NCI-H774 (cell line): ENCODE measurements at places on chromosomes 16 and 17.

GRCh38 chr17:47982091-47982617, 11.2 kb downstream of the CDK5RAP3 start:
- no peak for DNase-seq

DNA sequence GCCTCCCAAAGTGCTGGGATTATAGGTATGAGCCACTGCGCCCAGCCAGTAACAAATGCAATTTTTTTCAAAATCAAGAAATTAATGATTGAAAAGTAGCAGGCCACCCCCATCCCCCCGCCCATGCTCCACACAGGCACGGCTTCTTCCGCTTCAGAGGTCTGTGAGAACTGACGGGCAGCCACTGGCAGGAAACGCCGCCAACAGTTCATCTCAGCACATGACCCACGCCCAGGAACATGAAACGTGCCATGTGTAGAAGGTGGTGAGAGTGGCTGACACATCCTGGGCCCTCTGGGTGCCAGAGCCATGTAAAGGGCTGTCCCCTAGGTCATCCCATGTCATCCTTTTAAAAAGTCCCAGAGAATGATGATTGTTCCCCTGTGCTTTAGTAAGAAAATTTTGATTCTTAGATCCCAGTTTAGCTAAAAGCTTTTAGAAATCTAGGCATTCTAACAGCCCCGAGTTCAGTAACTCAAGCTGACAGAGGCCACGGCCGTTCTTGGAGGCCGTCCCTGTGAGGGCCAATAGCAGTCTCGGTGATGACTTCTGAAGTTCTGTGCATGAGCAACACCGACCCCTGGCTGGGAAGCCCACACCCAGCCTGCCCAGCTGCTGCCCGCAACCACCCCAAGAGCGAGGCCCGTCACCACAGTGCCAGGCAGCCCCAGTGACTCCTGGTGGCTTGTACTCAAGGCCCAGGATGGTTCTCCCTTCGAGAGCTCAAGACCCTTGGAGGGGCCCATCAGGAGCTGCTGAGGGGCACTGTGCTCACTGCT, 52.1 kb downstream of the KLHDC4 start:
- DNase-seq = no peak

- DNase-seq = no peak
Measured at GRCh38 chr17:14150619-14151018, 81.3 kb downstream of the COX10 start.

GRCh38 chr16:70468776-70469525, 14.6 kb downstream of the FCSK start:
- no peak for DNase-seq

- DNase-seq = no peak
Measured at GRCh38 chr16:86466696-86467406, 43.5 kb upstream of the FOXF1 start.
